ENCODE measurements at places on chromosomes 11 and 22. TPM values are rescaled to one million over a fixed set of nuclear protein-coding genes. Genes with fewer than 3 reads are reported as not detected.

The GAB2 gene
- total RNA-seq, result 14.0 TPM

The MAJIN gene
- total RNA-seq, result under 0.01 TPM

The CCDC89 gene
- 2.5 TPM for total RNA-seq

The CHRM4 gene
- not detected for total RNA-seq

The OR51E2 gene
- total RNA-seq, result 0.59 TPM

The CRY2 gene
- total RNA-seq, result 15.6 TPM

The SPI1 gene
- total RNA-seq, result not detected

The SCN4B gene
- 0.09 TPM for total RNA-seq

The TUB gene
- 3.1 TPM for total RNA-seq
